ENCODE measurements at places on chromosomes 4 and X.

DNA sequence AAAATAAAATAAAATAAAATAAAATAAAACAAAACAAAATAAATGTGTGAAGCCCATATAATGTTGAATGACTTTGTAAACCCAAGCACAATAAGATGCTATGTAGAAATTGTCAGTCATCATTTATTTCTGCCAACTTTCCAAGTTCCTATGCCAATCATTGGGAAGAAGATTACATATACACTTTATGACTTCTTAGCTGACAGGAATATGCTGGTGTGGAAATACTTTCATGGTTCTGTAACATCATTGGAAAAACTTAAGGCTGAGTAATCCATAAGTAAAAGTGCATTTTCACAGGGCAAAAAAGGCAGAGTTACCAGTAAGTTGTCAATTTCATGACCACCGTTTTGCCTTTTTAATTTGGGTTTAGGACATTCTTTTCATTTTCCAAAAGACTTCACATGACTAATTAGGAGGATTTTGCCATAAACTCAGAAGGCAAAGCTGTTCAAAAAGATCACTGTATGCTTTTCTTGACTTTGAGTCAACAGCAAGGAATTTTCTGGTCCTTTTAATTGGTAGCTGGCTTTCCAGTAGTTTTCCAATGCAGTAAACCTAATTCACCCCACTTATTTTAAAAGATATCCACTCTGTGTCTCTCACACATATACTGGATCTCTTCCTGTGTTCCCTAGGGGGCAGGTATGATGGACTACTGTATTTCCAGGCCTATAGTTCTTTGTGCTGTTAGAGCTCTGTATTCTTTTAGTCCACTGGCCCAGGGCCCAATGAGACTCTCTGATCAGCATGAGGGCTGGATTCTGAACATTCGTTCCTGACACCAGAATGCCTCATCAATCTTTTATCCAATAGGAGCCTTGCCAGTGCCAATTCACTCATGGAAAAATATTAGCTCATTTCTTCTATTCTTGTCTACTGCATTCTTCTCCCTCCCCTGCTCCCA lies 26.2 kb upstream of the SCRG1 start:
- no peak for DNase-seq

DNA sequence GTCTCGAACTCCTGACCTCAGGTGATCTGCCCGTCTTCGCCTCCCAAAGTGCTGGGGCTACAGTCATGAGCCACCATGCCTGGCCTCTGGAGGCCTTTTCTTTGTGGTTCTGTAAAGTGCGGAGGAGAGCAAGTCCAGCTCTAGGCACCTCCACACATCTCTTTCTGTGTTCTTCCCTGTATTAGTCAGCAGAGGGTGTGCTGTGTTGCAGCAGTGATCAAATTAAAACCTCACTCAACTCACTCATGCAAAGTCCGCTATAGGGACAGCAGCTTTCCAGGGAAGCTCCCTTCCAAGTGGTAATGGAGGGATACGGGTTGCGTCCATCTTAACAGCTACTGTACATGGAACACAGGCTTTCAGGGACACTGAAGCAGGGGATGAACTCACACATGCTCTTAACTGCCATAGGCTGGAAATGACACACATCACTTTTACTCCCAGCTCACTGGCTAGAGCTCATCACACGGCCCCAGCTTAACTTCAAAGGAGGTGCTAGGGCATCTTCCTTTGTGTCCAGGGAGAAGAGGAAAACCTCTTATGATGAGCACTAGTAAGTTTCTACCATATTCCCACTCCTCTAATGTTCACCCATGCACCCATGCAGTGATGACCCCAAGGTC lies 36.0 kb upstream of the CCNG2 start:
- DNase-seq, result no peak

DNA sequence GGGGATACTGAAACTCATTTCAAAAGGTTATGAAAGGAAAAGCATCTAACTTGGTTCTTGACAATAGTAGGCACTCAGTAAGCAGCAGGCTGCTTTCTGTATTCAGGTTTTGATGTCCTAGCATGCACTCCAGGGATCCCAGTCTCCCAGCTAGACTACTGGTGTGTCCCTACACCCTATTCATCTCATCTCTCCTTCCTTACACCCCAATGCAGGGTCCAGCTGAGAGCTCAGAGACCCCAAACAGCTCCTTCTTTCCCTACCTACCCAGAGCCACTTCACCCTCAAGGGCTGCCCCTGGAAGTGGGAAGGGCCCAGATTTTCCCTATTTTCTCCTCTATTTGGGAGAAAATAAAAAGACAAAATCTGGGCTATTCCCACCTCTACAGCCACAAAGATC lies 1.6 kb upstream of the EFNB1 start:
- no peak for DNase-seq

DNA sequence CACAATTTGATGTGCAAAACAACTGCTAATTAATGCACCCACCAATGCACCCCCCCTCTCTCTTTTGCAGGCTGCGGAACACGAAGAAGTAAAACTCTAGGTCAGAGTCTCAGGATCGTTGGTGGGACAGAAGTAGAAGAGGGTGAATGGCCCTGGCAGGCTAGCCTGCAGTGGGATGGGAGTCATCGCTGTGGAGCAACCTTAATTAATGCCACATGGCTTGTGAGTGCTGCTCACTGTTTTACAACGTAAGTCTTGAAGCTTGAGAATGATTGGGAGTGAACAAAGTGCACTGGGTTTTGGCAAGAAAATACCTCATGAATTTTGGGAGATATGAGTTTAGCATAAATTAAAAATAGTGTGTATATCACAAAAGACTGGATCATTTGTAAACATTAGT lies 28.9 kb downstream of the TMPRSS11E start:
- DNase-seq, result no peak

- no peak for DNase-seq
Measured at GRCh38 chr4:104574371-104574770, 79.7 kb upstream of the CXXC4 start.

GRCh38 chr4:7498446-7499200 lies 63.9 kb upstream of the PSAPL1 start:
- no peak for DNase-seq

GRCh38 chr4:102647117-102647516 lies 113.7 kb downstream of the MANBA start:
- DNase-seq, result no peak

- DNase-seq, result no peak
Measured at GRCh38 chrX:144335402-144335801, 451.5 kb downstream of the UBE2NL start.

- no peak for DNase-seq
Measured at GRCh38 chr4:62622089-62622488, 1422.0 kb downstream of the ADGRL3 start.

GRCh38 chr4:98113012-98113411 lies 30.3 kb downstream of the STPG2 start:
- peak; percentile 7 for DNase-seq

DNA sequence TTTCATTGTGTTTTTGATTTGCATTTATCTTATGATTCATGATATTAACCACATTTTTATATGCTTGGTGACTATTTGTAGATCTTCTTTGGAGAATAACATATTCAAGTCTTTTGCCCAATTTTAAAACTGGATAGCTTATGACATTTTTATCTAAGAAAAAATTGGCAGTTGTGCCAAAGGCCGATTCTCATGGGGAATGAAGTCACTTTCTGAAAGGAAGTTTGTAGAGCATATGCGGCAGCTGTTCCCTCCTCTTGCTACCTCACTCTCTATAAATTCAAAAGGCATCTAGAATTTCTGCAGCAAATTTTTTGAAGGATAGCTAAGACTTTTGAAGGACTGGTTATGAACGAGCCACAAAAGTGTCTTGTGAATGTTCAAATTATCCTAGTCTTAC lies 2353.5 kb downstream of the ARAP2 start:
- no peak for DNase-seq
